ENCODE measurements at places on chromosomes 2 and 18.

GRCh38 chr2:121297217-121297830 lies 12.3 kb upstream of the TFCP2L1 start:
- no peak for DNase-seq

GRCh38 chr2:25043241-25043867 lies 1.5 kb downstream of the EFR3B start:
- peak; percentile 32 for DNase-seq

GRCh38 chr2:120520929-120521912 lies 175.3 kb downstream of the INHBB start:
- DNase-seq, result peak; percentile 39

DNA sequence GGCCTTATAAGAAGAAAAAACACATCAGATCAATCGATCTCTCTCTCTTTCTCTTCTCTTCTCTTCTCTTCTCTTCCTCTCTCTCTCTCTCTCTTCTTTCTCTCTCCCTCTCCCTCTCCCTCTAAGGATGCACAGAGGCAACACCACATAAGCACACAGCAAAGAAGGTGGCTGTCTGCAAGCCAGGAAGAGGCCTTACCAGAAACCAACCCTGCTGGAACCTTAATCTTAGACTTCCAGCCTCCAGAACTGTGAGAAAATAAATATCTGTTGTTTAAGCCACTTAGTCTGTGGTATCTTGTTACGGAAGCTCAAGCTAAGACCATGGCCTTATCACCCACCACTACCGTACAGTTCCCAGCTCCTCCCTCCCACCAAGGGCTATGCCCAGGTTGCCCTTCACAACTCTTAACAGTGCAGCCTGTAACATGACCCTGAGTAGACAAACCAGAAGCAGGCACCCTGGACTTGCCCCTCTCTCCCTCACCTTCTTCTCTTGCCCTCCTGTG lies 25.2 kb upstream of the TMEM237 start:
- DNase-seq, result no peak

- DNase-seq, result no peak
These were observed 51.3 kb upstream of the CHRNA1 start for GRCh38 chr2:174815526-174815925.

Data from neuronal stem cell (in vitro differentiated cells).